ENCODE measurements at places on chromosomes 4 and X. TPM values are rescaled to one million over a fixed set of nuclear protein-coding genes. Genes with fewer than 3 reads are reported as not detected.

Gene MAP7D2
- total RNA-seq: 0.27 TPM

Gene HSFX4
- total RNA-seq: not detected

DNA sequence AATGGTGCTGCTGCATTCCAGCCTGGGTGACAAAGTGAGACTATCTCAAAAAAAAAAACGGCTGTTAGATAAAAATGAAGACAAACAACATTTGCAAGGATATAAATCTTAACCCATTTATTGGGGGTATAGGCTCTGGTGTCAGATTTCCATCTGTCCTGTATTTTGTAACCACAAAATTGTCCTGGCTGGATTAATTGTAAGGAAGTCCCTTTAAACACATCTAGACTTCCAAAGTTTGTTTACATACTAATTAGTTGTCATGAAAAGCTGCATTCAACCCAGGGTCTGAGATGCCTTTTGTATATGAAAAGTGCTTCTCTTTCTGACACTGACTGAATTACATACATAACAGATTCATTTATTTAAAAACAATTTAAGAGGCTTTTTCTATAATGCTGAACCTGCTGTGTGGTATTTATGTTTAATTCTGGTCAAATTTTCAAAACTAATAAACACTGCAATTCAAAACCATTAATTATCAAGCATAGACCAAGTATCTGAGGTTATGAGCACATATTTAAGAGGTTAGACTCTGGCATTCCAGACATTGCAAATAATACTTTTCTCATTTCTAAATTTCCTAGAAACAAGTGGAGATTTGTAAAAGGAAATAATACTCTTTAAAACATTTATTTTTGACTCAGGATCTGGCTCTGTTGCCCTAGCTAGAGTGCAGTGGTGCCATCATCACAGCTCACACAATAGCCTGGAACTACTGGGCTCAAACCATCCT, 17.5 kb upstream of the UGDH start:
- DNase-seq: no peak

DNA sequence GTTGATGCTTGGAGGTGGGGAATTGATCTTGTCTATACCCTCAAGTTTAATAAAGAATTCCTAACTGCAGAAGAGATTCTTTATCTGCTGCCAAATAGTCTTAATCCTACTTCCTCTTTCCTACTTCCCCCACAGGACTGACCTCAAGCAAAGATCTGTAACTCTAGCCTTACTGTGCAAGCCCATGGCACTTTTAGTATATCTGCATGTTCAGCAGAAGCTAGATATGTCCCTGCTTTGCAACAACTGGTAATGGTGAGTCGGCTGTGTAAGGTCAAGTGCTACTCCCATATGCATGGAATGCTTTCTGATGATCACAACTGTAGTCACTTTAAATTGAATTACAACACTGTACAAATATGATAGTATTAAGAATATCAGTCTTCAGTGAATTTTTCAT, 26.3 kb upstream of the PDS5A start:
- no peak for DNase-seq

DNA sequence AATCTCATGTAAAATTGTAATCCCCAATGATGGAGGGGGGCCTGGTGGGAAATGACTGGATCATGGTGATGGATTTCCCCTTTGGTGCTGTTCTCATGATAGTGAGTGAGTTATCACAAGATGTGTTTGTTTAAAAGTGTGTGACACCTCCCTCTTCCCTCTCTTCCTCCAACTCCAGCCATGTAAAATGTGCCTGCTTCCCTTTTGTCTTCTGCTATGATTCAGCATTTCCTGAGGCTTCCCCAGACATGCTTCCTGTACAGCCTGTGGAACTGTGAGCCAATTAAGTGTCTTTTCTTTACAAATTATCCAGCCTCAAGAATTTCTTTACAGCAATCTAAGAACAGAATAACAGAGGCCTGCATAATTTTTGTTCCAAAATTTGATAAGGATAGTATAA, 85.2 kb downstream of the ANAPC10 start:
- no peak for DNase-seq

DNA sequence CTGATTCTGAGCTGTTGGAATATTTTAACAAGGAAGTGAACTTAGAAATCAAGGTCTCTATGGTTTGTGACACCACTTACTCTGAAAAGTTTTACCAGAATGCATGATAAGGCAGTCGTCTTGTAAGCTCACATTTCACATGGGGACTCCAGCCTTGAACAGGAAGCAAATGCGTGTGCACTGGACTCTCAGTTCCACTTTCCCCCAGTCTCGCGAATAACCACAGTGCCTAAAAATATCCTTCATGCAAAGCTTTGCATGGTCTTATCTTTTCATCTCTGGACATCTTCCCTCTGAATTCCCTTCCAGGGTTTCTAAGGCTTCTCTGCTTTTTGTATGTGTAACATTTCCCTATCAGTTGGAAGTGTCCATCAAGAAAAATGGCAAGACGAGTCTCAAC, 581.8 kb downstream of the NLGN4X start:
- no peak for DNase-seq

GRCh38 chrX:114268643-114269042, 315.2 kb upstream of the HTR2C start:
- DNase-seq: peak; percentile 57

GRCh38 chr4:76752861-76753501, 145.0 kb downstream of the SOWAHB start:
- DNase-seq: no peak

DNA sequence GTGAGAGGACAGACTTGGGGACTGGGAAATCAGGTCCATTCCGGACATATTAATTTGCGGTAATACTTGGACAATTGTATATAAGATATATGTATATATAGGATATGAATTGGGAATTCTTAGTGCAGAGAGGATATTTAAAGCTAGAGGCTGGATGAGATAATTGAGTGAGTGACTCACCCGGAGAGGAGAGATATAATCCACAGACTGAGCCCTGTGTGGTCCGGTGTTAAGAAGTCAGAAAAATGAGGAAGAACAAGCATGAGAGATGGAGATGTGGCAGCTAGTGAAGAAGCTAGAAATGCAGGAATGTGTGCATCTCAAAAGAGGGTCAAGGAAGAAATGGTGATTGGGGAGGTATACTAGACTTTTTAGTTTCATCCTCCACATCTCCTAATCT, 336.2 kb downstream of the SLC7A11 start:
- no peak for DNase-seq

Gene FRG2
- total RNA-seq: not detected

Gene BMX
- total RNA-seq: 0.27 TPM

Measured in hematopoietic multipotent progenitor cell (in vitro differentiated cells).